ENCODE measurements at places on chromosomes 2 and 18. TPM values are rescaled to one million over a fixed set of nuclear protein-coding genes. Genes with fewer than 3 reads are reported as not detected.

The AMER3 gene
- not detected for total RNA-seq

The HOXD8 gene
- total RNA-seq = 6.2 TPM

The GALNT13 gene
- total RNA-seq = 13.4 TPM

The IGFBP5 gene
- total RNA-seq = 0.16 TPM

The MSTN gene
- not detected for total RNA-seq

The SIGLEC15 gene
- total RNA-seq = 0.06 TPM

The XDH gene
- total RNA-seq = 1.2 TPM

The CRYGC gene
- total RNA-seq = not detected

The IRS1 gene
- total RNA-seq = 15.2 TPM

The CIB4 gene
- total RNA-seq = not detected

The LOXHD1 gene
- not detected for total RNA-seq

The SLC16A14 gene
- total RNA-seq = 0.87 TPM

The TMEFF2 gene
- total RNA-seq = 0.34 TPM

The GCKR gene
- total RNA-seq = 0.11 TPM

The DSC2 gene
- 1.00 TPM for total RNA-seq

The ABI2 gene
- 55.9 TPM for total RNA-seq

The HAAO gene
- total RNA-seq = not detected

The MLPH gene
- 335 TPM for total RNA-seq

The MPP4 gene
- 0.24 TPM for total RNA-seq

The ATP8B1 gene
- total RNA-seq = 5.5 TPM

The SCYGR7 gene
- total RNA-seq = not detected

The TNFAIP6 gene
- total RNA-seq = 0.89 TPM

All from A549 treated with AZD2906 at 1 μM for 4 hours (cell line).